Colonic mucosa (tissue), 4 donors: ENCODE measurements at places on chromosomes 3 and 15. TPM values are rescaled to one million over a fixed set of nuclear protein-coding genes. Genes with fewer than 3 reads are reported as not detected.

GRCh38 chr15:77066971-77067690 is 3.8 kb downstream of the TSPAN3 start:
- DNase-seq = no peak
- peak overlapping the region; percentile 2 for H3K4me3 ChIP-seq
- H3K27ac ChIP-seq = peak overlapping the region; percentile 94

GRCh38 chr3:170889630-170890029 is 18.8 kb downstream of the EIF5A2 start:
- H3K27ac ChIP-seq = no peak overlapping the region

DNA sequence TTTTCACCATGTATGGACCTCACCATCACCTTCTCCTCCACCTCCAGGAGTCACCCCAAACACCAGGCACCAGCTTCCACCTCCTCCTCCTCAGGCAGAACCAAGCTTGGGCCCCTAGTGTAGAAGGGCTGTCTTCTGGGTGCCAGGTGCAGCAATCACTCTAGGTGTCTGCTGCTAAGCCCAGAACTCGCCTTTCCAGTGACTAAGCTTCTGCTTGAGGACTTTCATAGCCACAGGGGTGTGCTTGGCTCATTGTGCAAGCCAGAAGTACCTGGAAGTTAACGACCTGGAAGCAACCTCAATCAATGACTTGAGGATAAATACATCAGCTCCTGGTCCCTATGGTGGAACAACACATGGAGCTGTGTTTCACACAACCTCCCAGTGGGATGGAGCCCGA is 49.8 kb upstream of the PXYLP1 start:
- no peak for DNase-seq
- H3K4me1 ChIP-seq = no peaks in the 10 kb centered on the region
- no peak overlapping the region for H3K27ac ChIP-seq
- H3K27me3 ChIP-seq = no peaks in the 10 kb centered on the region
- H3K36me3 ChIP-seq = no peaks in the 10 kb centered on the region

DNA sequence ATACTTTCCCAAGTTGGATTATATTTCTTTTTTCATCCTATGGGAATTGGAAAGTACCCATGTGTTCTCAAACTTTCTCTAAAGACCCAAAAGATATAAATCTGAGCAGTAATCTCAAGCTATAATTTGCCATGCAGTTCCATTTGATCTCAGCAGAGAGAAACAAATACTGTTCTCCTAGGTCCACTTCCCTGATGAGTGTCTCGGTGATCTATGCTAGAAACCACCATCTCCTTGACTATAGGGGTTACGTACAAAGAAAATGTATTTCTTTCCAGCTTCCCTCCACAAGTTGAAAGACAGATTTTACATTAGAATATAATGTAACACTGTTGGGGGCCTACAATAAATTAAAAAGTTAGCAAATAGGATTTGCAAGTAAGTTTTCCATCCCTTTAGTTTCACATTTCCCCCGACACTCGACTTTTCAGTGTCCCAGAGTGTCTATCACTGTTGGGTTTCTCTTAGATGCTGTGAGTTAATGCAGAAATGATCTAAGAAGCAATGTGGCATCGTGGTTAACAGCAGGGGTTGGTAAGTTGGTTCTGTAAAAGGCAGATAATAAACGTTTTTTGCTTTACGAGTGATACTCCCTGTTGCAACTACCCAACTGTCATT is 465.1 kb upstream of the CFAP20DC start:
- no peak overlapping the region for H3K27ac ChIP-seq
- H3K27me3 ChIP-seq = no peaks in the 10 kb centered on the region

- no peaks in the 10 kb centered on the region for H3K36me3 ChIP-seq
- DNase-seq = peak; percentile 53
- H3K4me1 ChIP-seq = no peaks in the 10 kb centered on the region
- H3K27me3 ChIP-seq = no peaks in the 10 kb centered on the region
- H3K27ac ChIP-seq = peak overlapping the region; percentile 61
These were observed 14.5 kb downstream of the ARF4 start for GRCh38 chr3:57582474-57583168.

- no peaks in the 10 kb centered on the region for H3K27me3 ChIP-seq
- peak; percentile 73 for DNase-seq
- peak overlapping the region; percentile 16 for H3K27ac ChIP-seq
- no peak overlapping the region for H3K4me3 ChIP-seq
- peaks cover 4% of the 10 kb centered on the region for H3K4me1 ChIP-seq
These were observed 161.9 kb downstream of the FNDC3B start for GRCh38 chr3:172201136-172201869.

- no peaks in the 10 kb centered on the region for H3K27me3 ChIP-seq
- no peak overlapping the region for H3K4me3 ChIP-seq
- no peak for DNase-seq
- H3K27ac ChIP-seq = no peak overlapping the region
These were observed 9.7 kb upstream of the TATDN2 start for GRCh38 chr3:10238345-10239183.

GRCh38 chr3:100046986-100047385 is 67.3 kb downstream of the FILIP1L start:
- DNase-seq = no peak
- peak overlapping the region; percentile 71 for H3K27ac ChIP-seq
- H3K27me3 ChIP-seq = no peaks in the 10 kb centered on the region
- H3K4me3 ChIP-seq = no peak overlapping the region

CKMT1B gene
- 227 TPM for total RNA-seq

IQCF5 gene
- not detected for total RNA-seq

ECT2 gene
- 58.1 TPM for total RNA-seq
